Foreskin keratinocyte (primary cell): ENCODE measurements at places on chromosomes 3 and 15.
A peak's percentile ranks its signal among the peaks of the same experiment; 100 is the strongest.

GRCh38 chr3:23199649-23200048 lies 3.5 kb upstream of the UBE2E2 start:
- DNase-seq: no peak

DNA sequence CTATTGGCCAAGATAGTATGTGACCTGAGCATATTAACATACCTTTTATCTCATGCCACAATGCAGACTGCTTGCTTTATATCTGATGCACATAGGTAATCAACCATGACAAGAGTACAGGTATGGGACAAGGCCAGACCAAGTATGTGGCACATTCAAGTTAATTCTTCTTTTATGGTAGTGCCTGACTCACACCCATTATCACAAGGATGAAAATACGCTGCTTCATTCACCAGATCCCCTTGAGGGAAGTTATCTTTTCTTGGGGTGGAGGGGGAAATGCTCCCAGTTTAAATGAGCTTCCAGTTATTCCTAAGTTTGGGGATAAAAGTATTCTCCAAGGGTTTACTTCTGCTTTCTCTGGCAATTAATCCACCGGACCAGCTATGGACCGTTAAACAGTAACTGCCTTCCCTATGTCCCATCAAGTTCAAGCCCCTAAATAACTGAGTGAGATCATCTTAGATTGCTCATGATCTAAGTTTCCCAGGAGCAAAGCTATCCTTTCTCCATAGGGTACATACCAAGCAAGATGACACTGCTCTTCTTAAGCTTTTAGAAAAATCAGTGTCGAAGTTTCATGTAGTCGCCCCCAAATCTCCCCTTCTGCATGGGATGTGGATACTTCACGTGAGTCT lies 1.9 kb downstream of the COL8A1 start:
- no peak for DNase-seq

DNA sequence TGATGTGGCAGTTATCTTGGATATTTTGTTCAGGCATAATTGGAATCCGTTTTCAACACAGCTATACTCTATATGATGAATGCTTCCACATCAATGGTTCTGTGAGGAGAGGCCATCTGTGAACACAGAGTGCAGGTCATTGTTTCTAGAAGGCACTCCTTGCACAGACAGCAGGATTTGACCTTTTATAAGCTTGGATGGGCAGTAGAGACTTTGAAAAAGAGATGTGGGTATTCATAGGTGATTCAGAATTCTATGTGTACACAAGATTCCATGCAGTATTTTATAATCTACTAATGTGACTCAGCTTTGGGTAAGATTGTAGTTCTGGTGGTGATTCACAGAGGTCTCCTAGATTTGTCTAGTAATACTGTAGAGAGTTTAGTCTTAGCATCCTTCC lies 12.5 kb downstream of the ARPP21 start:
- DNase-seq: peak; percentile 6

DNA sequence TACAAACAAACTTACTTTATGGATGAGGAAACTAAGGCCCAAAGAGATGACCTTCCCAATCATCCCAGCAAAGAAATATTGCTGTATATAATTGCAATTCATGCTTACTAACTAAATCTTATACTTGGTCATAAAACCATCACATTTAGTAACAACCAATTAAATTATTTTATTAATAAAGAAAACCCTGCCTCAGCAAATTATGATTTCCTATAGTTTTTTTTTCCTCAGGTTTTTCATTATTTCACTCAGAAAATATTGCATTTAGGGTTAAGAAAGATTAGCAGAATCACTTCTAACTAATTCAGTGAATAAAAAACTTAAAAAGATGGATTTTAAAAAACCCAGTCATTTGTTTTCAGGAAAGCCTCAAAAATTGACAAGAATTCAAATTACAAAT lies 86.5 kb upstream of the GADL1 start:
- DNase-seq: no peak
